HAP-1 (cell line): ENCODE measurements at places on chromosomes 2 and 18.

DNA sequence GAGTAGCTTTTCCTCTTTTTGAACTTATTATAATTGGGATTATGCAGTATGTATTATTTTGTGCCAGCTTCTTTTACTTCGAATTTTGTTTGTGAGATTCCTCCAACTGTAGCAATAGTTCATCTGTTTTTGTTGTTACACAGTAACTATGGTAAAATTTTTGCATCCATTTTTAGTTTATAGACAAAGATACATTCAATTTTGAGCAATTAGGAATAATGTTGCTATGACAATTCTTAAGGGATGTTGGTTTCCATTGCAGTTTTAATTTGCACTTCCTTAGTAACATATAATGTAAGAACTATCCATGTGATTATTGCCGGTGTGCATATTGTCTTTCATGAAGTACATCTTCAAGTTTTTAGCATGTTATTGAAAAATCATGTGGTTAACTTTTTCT is 20.7 kb downstream of the CCDC102B start:
- no peak for DNase-seq

DNA sequence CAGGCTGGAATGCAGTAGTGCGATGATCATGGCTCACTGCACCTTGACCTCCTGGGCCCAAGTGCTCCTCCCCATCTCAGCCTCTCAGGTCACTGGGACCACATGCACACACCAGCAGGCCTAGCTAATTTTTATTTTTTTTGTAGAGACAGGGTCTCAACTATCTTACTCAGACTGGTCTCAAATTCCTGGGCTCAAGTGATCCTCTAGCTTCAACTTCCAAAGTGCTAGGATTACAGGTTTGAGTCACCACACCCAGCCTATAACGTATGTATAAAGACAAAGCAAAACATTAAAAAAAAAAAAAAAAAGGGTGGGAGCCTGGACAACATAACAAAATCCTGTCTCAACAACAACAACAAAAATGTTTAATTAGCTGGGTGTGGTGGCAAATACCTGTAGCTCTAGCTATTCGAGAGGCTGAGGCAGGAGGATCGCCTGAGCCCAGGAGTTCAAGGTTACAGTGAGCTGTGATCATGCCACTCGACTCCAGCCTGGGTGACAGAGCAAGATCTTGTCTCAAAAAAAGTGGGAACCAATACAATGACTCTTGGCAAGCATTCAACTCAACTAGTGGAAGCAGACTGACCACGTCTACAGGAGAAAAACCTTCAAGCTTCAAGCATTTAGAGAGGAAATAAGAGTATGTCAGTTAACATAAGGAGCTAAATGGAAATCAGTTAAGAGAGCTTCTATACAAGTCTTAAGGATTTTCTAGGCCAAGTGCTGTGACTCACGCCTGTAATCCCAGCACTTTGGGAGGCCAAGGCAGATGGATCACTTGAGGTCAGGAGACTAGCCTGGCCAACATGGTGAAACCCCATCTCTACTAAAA is 2.6 kb downstream of the GTF3C2 start:
- no peak for DNase-seq

GRCh38 chr2:85647823-85648526 is 20.0 kb downstream of the SFTPB start:
- no peak for DNase-seq

- no peak for DNase-seq
These were observed 36.8 kb upstream of the RIOK3 start for GRCh38 chr18:23416298-23416697.

DNA sequence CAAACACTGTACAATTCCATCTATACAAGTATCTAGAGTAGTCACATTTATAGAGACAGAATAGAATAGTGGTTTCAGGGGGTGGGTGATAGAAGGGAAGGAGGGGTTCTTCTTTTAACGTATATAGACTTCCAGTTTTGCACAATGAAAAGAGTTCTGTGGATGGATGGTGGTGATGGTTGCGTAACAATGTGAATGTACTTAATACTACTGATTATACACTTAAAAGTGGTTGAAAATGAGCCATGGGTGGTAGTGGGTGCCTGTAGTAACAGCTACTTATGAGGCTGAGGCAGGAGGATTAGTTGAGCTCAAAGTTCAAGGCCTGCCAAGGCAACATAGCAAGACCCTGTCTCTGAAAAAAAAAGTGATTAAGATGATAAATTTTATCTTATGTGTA is 85.8 kb downstream of the SETBP1 start:
- no peak for DNase-seq

GRCh38 chr2:205706769-205707381 is 24.6 kb downstream of the NRP2 start:
- DNase-seq: no peak

GRCh38 chr2:239109928-239110545 is 262.2 kb downstream of the TWIST2 start:
- no peak for DNase-seq

DNA sequence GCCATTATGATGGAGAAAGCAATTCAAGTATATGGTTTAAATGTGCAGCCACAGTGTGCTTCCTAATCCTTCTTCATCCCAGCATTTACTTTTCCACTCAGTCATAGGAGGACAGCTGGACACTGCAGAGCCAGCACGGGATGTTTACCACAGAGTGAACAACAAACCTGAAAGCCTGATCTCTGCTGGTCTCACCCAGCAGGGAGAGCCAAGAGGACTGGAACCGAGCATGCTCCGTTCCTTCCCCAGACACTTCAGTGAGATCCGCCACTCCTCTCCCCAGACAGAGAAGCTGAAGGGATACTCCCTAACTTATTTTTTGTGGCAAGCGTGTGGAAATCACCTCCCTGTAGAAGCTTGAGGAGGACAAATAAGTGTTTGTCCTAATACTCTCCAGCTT is 23.2 kb upstream of the GORASP2 start:
- DNase-seq: no peak

DNA sequence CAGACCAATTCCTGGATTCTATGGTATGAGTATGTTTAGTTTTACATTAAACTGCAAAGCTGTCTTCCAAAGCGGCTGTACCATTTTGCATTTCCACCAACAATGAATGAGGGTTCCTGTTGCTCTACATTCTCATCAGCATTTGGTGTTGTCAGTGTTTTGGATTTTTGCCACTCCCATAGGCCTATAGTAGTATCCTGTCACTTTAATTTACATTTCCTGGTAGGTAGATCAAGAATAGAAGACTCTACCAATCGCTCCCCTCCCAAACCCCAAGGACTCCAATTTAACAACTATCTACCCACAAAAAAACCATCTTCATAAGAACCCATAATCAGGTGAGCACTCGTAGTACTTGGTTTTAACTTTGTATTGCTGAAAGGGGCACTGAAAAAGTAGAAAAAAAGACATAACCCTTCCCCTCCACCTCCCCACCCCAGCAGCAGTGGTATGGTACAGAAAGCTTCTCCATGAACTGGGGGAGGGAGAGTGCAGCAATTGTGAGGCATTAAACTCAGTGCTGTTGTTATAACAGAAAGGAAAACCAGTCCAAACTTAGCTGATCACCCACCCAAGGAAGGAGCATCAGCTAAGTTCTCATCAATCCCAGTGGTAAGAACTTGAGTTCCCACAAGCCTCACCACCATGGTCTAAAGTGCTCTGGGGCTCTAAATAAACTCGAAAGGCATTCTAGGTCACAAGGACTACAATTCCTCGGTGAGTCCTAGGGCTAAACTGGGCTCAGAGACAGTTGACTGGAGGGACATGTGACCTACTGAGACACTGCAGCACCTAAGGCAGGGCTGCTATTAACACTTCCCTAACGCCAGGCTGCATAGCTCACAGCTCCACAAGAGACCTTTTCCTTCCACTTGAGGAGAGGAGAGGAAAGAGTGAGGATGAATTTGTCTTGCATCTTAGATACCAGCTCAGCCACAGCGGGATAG is 35.5 kb upstream of the CYTIP start:
- no peak for DNase-seq

DNA sequence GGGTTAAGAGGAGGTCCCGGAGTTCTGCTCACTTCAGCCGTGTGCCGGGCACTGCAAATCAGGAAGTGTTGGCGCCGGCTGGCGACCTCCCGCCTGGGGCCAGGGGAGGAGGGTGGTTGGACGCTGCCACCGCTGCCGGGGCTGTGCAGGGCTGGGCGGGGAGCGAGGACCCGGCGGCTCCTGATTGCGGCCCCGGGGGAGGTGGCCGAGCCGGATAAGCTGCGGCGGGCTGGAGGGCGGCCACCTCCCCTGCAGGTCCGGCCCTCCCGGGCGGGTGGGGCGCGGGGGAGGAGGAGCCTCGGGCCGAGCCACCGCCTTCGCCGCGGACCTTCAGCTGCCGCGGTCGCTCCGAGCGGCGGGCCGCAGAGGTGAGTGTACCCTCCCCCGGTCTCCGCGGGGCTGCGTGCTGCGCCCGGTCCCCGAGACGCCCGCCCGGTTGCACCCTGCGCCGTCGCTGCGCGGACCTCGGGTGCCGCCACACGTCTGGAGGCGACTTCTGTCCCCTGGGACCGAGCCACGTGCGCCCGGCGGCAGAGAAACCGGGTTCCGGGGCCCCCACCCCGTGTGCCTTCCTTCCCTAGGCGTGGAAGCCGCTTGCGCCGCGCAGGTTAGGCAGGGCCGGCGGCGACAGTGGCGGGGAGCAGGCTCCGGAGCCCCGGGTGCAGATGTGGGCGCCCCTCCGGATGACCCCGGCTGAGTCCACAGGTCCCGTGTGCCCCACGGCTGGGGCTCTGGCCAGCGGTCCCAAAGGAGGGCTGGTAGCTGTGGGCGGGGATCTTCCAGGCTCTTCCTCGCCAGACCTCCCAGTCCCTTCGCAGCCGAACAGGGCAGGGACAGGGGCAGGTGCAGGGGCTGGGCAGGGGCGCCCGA is at the start of gene STEAP3:
Gene STEAP3 (plus strand): TSS at position 314 of the 870 bp plus-strand sequence. CDS start 7,179 bp downstream, outside the sequence.
- DNase-seq: peak; percentile 78

DNA sequence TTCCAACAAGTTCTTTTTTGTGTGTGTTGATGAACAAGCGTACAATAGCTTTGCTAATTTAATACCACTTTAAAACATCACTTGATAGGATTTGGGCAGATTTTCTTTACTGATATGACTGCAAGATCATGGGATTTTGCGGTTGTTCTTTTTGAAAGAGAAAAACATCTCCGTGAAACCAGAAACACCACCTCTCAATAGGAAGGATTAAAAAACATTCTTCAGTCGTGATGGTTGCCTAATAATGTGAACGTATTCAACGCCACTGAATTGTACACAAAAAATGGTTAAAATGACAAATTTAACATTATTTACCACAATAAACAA is 19.3 kb downstream of the RBMS1 start:
- no peak for DNase-seq

- no peak for DNase-seq
These were observed 25.7 kb upstream of the NCK2 start for GRCh38 chr2:105718846-105719481.

GRCh38 chr2:120345608-120346007 is 328 bp upstream of the INHBB start:
- no peak for DNase-seq

GRCh38 chr2:134449751-134450513 is 196.1 kb downstream of the MGAT5 start:
- no peak for DNase-seq

- no peak for DNase-seq
These were observed 33.1 kb downstream of the MARCO start for GRCh38 chr2:118975133-118975532.

DNA sequence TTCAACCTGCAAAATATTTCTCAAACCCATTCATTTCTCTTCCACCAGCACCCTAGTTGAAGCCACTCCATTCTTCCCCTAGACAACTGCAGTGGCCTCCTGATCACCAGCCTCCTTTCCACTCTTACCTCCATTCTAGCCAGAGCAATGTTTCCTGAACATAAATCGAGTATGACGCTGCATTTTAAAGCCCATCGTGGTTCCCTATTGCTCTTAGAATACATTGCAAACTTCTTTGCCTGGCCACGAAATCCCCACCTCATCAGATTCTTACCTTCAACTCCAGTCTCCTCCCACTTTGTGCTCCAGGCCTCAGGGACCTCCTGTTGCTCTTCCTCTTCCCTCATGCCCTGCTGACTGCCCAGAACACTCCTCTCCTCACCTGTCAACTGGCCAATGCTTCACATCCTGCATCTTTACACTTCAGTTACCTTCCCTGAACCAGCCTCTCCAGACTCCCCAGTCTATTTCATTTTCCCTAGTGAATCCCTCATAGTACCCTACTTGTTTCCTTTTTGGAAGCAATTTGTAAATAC is 176.5 kb upstream of the CTAGE1 start:
- no peak for DNase-seq

- DNase-seq: no peak
These were observed 390.4 kb downstream of the CMPK2 start for GRCh38 chr2:6475155-6475940.

DNA sequence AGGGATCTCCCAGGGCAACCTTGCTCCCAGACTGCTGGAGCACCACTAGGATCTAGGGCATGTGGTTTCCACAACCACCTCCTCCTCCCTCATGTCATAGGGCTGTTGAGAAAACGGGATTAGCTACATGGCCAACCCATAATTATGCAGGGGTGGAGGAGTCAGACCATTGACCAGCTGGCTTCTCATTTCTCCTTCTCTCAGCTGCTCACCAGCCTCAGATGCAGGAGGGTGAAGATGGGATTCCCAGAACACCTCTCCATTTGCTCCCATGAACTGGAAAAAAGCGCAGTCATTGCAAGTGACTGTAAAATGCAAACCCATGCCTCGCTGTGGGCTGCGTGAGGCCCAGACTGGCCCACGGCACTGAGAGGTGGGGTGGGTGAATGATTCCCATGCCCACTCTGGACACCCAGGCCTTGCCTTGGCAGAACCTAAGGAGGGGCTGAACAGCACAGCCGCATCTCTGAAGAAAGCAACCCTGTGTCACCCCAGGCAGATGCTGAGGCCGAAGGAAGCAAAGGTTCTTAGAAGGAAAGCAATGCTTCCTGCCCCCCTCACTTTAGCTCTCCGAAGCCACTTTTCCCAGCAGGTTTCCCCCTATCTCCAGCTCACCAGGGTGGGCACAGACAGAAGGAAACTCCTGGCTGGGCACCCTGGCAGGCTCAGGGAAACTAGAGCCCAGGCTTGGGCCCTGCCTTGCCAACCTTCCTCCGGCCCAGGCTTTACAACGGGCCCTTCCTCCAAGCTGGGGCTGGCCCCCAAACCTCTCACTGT is 69.6 kb upstream of the RTN4 start:
- DNase-seq: peak; percentile 55

DNA sequence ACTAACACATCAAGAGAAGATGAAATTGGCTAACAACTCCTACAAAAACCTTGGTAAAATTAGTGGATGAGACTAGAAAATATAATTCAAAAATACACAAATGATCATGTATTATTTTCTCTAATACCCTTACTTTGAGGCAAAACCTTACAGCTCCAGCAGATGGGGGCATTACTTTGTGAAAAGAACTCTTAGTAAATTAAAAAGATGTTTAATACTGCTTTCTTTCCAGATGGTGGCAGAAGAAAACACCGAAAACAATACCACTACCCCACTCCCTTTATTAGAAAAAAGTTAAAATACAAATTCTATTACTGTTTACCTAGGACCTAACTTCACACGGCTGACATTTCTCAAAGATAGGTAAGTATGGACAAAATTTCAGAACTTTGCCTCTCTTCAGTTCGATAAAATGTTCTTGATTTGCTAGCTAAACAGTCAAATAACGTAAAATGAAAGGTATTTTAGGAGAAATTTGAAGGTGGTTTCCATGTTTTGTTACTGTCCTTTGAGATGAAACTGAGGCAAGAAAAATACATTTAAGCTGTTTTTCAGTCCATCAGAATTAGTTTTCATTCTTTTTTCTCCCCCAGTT is 30.6 kb downstream of the ORC4 start:
- peak; percentile 17 for DNase-seq
